Transverse colon (tissue), 4 donors: ENCODE measurements at places on chromosomes 11 and 22. TPM values are rescaled to one million over a fixed set of nuclear protein-coding genes. Genes with fewer than 3 reads are reported as not detected.

DNA sequence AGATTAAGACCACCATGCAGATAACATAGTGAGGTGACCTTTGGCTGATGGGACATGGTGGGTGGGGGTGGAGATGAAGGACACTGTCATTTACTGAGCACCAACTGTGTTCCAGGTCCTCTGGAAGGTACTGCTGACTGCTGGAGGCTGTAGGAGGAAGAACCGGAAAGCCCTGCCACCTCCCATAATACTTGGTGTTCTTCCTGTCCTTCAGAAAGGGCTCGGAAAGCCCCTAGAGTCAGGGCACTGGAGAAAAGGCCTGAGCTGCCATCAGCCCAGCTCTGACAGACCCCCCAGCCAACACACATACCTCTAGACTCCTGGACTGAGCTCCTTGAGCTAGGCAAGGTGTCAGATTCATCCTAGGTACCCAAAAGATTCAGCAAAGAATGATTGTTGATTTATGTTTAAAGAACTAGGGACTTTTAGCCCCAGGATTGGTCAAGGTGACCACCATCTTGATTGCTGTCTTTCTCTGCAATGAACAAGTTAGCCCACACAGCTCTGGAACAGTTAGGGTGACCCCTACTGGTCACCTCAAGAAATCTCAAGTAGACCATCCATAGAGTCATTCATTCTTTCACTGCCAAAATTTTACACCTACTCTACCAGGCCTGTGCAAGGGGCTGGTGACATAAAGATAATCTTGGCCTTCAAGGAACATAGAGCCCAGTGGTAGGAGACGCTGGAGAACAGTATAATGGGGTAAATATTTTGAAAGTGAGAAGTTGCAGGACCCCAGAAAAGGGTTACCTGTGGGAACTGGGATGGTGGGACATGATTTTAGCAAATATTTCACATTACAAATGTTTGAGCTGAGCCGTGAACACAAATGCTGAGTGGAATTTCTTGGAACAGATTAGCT, 39.4 kb downstream of the IRAG1 start:
- H3K36me3 ChIP-seq = no peaks in the 10 kb centered on the region
- no peaks in the 10 kb centered on the region for H3K27me3 ChIP-seq
- H3K27ac ChIP-seq = peak overlapping the region; percentile 85
- no peak overlapping the region for H3K4me3 ChIP-seq
- peaks cover 31% of the 10 kb centered on the region for H3K4me1 ChIP-seq
- DNase-seq = no peak

DNA sequence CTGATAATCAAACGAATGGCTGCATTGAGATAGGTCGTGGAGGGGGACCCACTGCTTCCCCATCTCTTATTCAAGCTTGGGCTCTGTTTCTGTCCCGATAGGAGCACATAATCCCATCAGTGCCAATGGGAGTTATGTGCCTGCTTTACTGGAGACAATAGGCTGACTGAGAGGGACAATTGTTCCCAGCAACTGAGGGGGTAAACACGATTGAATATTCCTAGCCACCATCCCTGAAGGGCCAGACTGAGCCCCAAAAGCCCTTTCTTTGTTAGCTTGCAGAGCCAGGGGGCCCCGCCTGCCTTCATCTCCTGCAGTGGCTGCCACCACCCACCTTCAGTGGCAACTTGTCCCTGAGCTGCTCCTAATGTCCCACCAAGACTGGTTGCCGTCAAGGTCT, 172.8 kb upstream of the NAV2 start:
- no peak for DNase-seq
- no peaks in the 10 kb centered on the region for H3K27me3 ChIP-seq
- no peaks in the 10 kb centered on the region for H3K36me3 ChIP-seq
- H3K27ac ChIP-seq = no peak overlapping the region

GRCh38 chr22:45945621-45946106, 31.3 kb downstream of the WNT7B start:
- no peaks in the 10 kb centered on the region for H3K27me3 ChIP-seq
- no peak overlapping the region for H3K4me3 ChIP-seq
- H3K4me1 ChIP-seq = no peaks in the 10 kb centered on the region

DNA sequence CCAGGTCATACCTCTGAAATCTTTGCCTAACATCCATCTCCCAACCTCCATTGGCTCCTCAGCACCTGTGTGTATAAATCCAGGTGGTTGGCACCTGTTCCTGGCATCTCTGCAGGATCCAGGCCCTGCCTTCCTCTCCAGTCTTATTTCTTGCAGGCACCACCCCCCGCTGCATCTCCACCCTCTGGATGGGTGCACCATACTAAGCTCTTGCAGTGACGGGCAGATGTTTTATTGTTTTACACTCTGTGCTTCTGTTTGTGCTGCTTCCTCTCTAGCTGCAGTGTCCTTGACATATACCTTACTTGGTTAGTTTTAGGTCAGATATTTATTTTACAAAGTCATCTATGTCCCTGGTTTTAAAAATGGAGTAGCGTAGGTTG, 102.6 kb downstream of the TBC1D22A start:
- DNase-seq = peak; percentile 19
- H3K27me3 ChIP-seq = no peaks in the 10 kb centered on the region
- no peak overlapping the region for H3K27ac ChIP-seq
- no peaks in the 10 kb centered on the region for H3K36me3 ChIP-seq

- H3K27ac ChIP-seq = no peak overlapping the region
- no peaks in the 10 kb centered on the region for H3K36me3 ChIP-seq
- H3K4me3 ChIP-seq = no peak overlapping the region
- H3K27me3 ChIP-seq = no peaks in the 10 kb centered on the region
These were observed 62.1 kb upstream of the SESN3 start for GRCh38 chr11:95293116-95293515.

DNA sequence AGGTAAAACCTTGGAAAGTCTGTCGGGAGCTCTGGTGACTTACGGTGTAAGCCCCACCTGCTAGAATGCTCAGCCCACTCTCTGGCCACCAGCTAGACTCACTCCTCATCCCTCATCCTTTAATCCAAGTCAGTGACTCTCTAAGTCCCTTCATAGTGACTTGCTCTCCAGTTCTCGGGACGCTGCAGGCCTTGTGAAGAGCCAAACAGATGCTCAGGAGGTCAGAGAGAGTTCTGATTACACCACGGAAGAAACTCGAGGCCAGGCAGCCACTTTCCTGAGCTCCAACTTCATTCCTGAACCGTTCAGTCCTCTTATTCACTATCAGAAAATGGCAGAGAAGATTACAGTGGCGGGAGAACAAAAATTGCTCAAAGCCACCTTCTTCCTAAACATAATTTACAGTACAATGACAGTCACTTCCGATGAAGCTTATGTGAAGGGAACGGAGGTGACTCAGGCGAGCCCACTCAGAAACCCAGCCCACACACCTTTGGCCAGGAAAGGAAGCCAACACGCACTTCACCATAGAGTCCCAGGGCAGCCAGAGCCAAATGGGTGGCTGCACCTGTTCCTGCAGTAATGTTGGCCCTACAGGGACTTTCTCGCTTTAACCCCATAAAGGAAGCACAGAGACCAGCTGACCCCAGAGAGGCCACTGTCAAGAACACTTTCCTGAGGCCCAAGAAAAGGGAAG, 100.4 kb downstream of the GALNT18 start:
- no peaks in the 10 kb centered on the region for H3K27me3 ChIP-seq
- no peaks in the 10 kb centered on the region for H3K4me1 ChIP-seq
- H3K4me3 ChIP-seq = no peak overlapping the region
- no peak overlapping the region for H3K27ac ChIP-seq
- no peak for DNase-seq

DNA sequence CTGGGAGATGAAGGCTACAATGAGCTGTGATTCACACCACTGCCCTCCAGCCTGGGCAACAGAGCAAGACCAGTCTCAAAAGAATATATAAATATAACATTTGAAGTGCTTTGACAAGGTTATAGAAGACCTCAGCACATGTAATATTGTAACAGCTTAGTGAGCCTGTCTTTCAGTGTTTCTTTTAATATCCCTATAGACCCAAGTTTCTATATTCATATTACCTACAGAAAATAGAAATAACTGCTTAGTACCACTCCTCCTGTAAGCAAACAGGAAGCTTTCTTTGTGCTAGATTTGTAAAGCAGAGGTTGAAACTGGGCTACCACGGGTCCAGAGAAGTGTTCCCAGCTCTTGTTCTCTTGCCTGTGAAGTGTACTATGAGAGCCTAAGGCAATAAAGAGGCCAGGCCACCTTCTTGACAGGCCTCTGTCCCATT, 68.2 kb downstream of the PPP2R1B start:
- H3K4me3 ChIP-seq = no peak overlapping the region
- no peak overlapping the region for H3K27ac ChIP-seq
- no peaks in the 10 kb centered on the region for H3K4me1 ChIP-seq
- H3K36me3 ChIP-seq = no peaks in the 10 kb centered on the region
- H3K27me3 ChIP-seq = no peaks in the 10 kb centered on the region
- no peak for DNase-seq

GRCh38 chr22:50182176-50183081, 3.3 kb upstream of the TRABD start:
- no peaks in the 10 kb centered on the region for H3K36me3 ChIP-seq
- H3K27me3 ChIP-seq = peaks cover 18% of the 10 kb centered on the region
- peaks cover 23% of the 10 kb centered on the region for H3K4me1 ChIP-seq
- H3K27ac ChIP-seq = no peak overlapping the region

- H3K4me3 ChIP-seq = no peak overlapping the region
- no peaks in the 10 kb centered on the region for H3K27me3 ChIP-seq
- no peaks in the 10 kb centered on the region for H3K4me1 ChIP-seq
These were observed 7.9 kb upstream of the CTSC start for GRCh38 chr11:88345408-88345807.

GRCh38 chr22:48284671-48285070, 1522.2 kb downstream of the TBC1D22A start:
- DNase-seq = no peak
- peaks cover 20% of the 10 kb centered on the region for H3K27me3 ChIP-seq
- no peak overlapping the region for H3K4me3 ChIP-seq
- no peaks in the 10 kb centered on the region for H3K36me3 ChIP-seq

DNA sequence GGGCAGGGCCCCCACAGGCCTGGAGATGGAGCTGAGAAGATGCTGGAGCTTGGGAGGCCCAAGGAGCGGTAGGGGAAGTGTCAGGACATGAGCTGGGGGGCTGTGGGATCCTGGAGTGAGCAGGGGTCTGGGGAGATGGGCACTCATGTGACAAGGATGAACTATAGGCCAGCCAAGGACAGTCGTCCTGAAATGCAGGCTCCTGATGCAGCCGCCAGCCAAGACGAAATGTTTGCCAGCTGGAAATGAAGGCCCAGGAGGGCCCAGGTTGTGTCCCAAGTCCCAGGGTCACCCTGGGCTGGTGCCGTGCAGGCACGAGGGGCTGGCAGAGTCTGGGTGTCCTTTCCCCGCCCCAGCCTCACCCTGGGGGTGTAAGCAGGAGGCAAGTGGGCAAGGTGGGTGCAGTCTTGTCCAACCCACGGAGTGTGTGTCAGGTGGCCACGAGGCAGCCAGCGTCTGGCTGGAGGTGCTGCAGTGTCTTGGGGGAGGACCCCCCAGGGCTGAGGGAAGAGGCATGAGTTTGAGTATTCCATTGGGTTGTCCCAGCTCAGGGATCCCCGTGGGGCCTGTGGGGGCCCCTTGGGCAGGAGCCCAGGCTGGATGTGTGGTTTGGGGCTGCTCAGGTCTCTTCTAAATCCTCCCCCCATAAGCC, 21.4 kb downstream of the MRGPRG start:
- H3K27ac ChIP-seq = no peak overlapping the region
- no peaks in the 10 kb centered on the region for H3K4me1 ChIP-seq
- peaks cover 42% of the 10 kb centered on the region for H3K27me3 ChIP-seq
- peak; percentile 6 for DNase-seq

- H3K27me3 ChIP-seq = no peaks in the 10 kb centered on the region
- no peak overlapping the region for H3K27ac ChIP-seq
These were observed 7.0 kb downstream of the MADD start for GRCh38 chr11:47276923-47277322.

- DNase-seq = no peak
- H3K27ac ChIP-seq = no peak overlapping the region
- no peaks in the 10 kb centered on the region for H3K27me3 ChIP-seq
- H3K36me3 ChIP-seq = no peaks in the 10 kb centered on the region
These were observed 179.7 kb downstream of the RRAS2 start for GRCh38 chr11:14179116-14179820.

DNA sequence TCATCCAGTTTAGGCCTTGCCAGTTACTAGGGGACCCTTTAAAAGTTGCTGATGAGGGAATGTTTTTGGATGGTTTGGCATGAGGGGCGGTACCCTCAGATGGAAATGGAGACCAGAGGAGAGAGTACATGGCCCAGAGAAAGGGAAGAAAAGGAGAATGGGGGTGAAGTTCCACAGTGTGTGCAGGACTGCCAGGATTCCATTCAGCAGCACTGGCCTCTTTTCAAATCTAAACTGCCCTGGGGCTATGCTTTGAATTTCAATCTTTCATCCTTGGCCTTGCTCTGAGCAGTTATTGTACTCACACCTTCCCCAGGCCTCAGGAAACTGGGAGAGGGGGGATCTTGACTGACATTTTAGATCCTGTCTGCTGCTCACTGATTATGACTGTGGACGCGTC, 3.0 kb downstream of the SLC3A2 start:
- DNase-seq = no peak
- peak overlapping the region; percentile 88 for H3K4me3 ChIP-seq
- H3K27ac ChIP-seq = peak overlapping the region; percentile 98
- H3K27me3 ChIP-seq = no peaks in the 10 kb centered on the region
- H3K36me3 ChIP-seq = no peaks in the 10 kb centered on the region

DNA sequence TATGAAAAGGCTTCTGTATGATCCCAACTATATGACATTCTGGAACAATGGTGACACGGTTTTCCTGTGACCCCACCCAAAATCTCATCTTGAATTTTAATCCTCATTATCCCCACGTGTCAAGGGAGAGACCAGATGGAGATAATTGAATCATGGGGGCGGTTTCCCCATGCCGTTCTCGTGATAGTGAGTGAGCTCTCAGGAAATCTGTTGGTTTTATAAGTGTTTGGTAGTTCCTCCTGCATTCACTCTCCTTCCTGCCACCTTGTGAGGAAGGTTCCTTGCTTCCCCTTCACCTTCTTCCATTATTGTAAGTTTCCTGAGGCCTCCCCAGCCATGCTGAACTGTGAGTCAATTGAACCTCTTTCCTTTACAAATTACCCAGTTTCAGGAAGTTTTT, 53.1 kb upstream of the TSPAN18 start:
- no peaks in the 10 kb centered on the region for H3K4me1 ChIP-seq
- H3K36me3 ChIP-seq = no peaks in the 10 kb centered on the region
- peaks cover 15% of the 10 kb centered on the region for H3K27me3 ChIP-seq
- no peak overlapping the region for H3K4me3 ChIP-seq

DNA sequence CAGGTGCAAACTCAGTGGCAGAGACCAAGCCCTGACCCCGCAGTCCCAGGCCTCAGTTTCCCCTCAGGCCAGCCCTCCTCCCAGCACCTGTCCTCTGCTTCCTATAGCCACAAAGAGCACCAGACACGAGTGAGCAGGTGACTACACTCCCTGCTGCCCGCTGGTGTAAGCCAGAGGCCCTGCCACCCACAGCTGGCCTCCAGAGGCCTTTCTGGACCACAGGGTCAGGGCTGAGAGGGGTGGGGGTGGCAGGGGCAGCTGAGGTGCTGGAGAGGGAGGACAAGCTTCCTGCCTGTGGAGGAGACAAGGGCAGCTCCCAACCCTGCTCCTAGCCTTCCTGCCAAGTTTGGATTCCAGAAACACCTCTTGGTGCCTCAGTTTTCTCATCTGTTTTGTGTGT, 31.3 kb upstream of the WNT7B start:
- no peak for DNase-seq
- no peaks in the 10 kb centered on the region for H3K36me3 ChIP-seq
- H3K27me3 ChIP-seq = no peaks in the 10 kb centered on the region
- H3K4me1 ChIP-seq = peaks cover 34% of the 10 kb centered on the region
- H3K4me3 ChIP-seq = no peak overlapping the region

The C11orf91 gene
- not detected for total RNA-seq

The WBP2NL gene
- total RNA-seq = 3.5 TPM

The OR5AN1 gene
- total RNA-seq = not detected

The KRTAP5-8 gene
- total RNA-seq = 0.48 TPM

The NOX4 gene
- 3.0 TPM for total RNA-seq

The RFPL1 gene
- total RNA-seq = not detected
